ENCODE measurements at places on chromosomes 4 and X.

DNA sequence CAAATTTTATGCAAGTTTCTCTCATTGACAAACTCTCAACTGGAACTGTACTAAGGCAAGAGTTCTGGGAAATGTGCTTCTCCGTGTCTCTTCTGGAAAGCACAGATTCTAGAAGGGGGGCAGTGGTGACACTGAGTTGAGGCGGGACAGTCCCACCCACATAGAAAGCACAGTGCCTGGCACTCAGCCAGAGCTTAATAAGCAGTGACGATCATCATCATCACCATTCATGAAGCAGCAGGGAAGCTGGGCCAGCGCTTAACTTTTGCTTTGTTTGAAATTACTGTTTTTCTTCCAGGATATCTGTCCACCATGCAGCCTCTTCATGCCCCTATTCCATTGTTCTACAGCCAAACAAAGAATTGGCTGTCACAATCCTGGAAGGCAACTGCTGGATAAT is 60.3 kb downstream of the BEND2 start:
- no peak for DNase-seq

DNA sequence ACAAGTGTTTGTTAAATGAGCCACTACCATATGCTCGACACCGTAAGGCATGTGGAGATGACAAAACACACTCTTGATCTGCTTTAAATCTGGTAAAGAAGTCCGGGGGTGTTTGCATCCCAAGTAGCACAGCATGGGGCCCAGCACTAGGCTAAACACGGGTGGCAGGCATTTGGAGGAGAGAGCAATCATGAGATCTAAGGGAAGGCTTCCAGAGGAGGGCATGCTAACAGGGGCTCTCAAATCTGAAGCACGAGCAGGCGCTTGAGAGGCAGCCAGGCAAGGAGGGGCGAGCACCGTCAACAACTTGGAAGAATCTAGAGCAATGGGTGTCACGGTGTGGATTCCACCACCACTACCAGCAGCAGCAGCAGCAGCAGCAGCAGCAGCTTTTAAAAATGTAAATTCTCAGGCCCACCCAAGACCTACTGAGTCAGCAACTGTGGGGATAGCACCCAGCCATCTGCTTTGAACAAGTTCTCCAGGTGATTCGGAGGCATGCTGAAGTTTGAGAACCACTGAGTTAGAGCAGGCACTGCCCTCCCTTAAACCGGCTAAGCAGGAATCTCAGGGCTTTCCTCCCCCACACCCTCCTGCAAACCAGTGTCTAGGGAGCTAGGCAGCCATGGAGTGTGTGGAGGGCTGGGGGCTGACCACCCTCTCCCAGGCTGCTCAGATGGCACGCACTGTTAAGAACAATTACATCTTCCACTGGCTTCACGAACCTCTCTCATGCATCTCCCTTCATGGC is 70.2 kb upstream of the MAP3K15 start:
- no peak for DNase-seq

DNA sequence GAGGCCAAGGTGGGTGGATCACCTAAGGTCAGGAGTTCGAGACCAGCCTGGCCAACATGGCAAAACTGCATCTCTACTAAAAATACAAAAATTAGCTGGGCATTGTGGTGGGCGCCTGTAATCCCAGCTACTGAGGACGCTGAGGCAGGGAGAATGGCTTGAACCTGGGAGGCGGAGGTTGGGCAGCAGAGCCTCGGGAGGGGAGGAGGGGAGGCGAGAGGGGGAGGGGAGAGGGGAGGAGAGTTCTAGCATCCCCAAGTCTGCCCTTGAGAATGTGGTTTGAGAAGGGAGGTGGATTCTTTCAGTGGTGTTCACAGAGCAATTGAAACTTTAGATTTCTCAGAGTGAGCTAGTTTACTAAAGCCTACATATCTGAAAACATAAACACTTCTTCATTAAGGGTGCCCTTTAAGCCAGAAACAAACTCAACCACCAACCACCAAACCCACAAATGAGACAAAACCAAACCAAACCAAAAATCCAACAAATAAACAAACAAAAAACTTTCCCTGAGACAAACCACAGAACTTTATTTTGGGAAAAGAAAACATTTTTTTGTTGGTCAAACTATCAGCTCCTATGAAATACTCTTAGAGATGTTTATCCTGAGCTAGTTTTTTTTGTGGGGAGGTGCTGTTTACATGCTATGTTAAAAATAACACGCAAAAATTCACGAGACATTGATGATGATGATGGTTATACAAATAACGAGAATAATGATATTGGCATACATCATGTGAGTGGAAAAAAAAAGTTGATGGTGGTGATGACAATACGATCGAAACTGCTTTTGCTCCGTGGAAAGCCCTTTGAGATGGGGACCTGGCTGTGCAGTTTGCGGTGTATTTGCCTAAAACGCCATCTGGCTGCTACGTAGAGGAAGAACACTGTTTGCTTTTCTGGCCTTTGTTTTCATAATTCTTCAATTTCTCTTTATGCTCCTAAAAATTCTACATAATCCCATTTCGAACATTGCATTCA is 98.2 kb upstream of the PRKX start:
- DNase-seq, result no peak

- DNase-seq, result no peak
These were observed 65.8 kb upstream of the ETNPPL start for GRCh38 chr4:108828620-108829019.

- no peak for DNase-seq
These were observed 120.7 kb downstream of the PSAPL1 start for GRCh38 chr4:7313991-7314390.

- no peak for DNase-seq
These were observed 17.4 kb upstream of the TMEM184C start for GRCh38 chr4:147599769-147600168.

- DNase-seq, result no peak
These were observed 58.5 kb downstream of the ACOX3 start for GRCh38 chr4:8381814-8382581.

DNA sequence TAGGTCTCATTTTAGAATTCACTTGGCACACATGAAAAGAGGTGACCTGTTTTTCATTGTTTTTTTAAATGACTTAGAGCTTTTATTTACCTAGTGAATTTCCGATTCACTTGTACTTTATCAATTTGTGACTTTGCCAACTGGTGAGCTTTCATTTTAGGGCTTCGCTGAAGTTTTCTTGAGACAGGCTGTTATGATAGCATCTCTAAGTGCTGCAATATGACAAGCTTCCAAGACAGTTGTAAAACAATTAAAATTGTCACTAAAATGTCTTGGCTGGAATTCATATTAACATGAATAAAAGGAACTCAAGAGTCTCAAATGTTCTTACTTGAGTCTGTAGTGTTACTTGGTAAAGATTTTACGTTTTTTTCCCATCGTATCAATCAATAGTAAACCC is 831.7 kb upstream of the GRID2 start:
- no peak for DNase-seq

DNA sequence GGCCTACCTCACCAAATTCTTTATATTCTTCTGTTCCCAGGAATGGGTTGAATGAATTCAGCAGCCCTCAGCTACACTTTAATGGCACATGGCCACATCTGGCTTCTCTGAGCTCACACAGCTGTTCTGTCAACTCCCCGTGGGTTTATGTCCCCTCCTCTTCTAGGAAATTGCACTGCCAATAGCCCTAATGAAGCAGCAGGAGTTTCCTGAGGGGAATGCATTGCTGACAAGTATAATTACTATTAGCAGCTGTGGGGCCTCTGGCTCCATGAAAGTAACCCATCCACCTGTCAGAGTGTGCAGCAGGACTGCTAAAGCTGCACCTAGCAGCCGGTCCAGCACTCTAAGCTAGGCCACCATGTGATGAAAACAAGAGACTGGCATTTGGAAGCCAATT is 50.3 kb downstream of the FTHL17 start:
- no peak for DNase-seq

DNA sequence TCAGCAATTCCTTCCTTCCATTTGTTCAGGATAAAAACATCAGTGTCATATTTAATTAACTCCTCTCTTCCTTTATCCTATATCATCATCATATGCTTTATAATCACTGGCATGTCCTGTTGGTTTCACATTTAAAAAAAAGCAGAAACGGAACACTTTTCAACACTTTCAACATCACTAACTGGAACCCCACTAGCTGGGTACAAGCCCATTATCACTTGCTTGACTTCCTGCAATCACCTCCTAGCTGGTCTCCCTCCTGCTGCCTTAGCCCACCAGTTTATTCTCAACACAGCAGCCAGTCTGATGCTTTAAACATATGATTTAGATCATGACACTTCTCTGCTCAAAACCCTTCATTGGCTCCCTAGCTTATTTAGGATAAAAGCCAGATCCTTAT is 116.4 kb upstream of the LSM6 start:
- DNase-seq, result no peak

GRCh38 chrX:132810488-132810887 is 147.9 kb downstream of the HS6ST2 start:
- DNase-seq, result peak; percentile 65

DNA sequence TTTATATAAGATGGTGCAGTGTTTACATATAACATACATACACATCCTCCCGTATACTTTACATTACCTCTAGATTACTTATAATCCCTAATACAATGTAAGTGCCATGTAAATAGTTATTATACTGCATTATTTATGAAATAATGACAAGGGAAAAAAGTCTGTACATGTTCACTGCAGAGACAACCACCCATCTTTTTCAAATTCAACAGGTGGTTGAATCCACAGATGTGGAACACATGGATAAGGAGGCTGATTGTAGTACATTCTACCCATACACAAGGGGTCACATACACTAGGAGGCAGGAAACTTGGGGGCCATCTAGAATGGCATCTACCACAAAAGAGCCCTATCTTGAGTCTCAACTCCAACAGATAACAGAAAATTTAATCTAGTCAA is 3.4 kb upstream of the IDS start:
- no peak for DNase-seq

- no peak for DNase-seq
These were observed 52.7 kb downstream of the SPINK2 start for GRCh38 chr4:56768763-56769162.

DNA sequence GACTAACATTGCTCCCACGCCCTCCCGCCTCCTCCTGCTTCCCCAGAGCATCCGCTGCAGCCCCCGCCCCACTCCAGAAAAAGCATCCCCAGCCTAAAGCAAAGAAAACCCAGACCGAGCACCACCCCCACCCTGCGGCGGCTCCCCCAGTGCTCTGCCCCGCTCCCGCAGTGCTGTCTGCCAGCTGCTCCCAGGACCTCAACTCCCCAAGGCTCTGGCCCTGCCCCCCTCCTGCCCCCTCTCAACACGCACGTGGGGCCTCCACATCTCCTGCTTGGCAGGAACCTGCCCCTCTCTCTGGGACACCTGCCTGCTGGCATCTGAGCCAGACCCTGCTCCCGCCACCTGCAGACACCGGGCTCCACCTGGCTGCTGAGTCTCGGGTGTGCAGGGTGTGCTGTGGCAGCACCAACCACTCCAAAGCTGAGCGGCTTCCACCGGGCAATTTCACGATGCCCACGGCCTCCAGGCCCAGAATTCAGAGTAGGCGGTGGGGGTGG is 79.4 kb downstream of the FAM53A start:
- no peak for DNase-seq

- no peak for DNase-seq
These were observed 507.5 kb downstream of the SPOCK3 start for GRCh38 chr4:166726832-166727231.

DNA sequence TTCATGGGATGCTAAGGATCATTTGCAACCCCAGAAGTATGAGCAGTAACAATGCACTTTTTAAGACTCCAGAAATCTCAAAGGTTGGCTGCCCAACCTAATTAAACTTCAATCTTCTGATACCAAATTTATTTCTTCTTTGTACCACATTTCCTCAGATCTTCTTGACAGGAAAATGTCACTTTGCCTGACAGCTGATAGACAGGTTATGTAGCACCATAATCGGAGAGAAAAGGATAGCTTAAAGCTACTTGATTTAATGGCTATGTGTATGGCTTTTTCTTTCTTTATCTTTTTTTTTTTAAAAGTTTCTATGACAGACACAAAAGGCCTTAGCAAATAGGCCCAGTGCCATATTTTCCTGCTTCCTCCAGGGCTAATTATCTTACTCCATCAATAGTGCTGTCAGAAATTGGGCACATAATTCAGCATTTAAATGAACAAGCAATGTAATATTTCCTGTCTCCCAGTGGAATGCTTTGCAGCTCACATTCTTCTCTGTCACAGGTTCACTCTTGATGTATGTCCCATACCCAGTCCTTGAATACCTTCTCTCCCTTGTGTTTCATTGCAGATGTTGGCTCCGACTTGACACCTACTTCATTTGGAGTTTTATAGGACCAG is 795.7 kb downstream of the ADGRL3 start:
- no peak for DNase-seq

DNA sequence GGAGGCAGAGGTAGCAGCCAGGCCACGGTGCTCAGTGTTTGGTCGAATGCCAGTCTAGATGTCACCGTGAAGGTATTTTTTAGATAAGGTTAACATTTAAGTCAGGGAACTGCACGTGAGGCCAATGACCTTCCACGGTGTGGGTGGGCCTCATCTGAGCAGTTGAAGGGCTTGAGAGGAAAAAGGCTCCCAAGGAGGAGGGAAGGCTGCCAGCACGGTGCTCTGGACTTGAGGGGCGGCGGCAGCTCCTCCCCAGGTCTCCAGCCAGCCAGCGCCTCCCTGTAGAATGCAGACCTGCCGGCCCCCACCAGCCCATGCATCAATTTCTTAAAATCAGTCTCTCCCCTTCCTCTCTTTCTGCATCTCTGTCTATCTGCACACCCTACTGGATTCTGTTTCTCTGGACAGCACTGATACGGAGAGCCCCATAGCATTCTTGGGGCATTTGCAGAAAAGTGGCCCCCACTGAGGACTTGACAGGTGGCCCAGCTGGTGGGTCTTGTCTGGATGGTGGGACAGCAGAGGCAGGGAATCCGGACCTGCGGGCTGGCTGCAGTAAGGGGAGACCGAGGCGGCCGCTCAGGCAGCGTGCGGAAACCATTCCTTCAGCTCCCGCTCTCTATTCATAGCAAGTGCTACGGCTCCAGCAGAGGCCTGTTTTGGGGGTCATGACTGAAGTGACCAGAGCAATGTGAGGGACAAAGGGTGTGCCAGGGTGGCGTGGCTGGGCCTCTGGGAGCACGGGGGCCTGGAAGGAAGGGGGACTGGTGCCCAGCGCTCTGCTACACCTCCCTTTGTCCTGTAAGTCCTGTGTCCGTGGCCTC is 7.9 kb upstream of the RGS12 start:
- DNase-seq, result no peak

- DNase-seq, result no peak
These were observed 254.5 kb upstream of the SLITRK2 start for GRCh38 chrX:145563159-145563558.

GRCh38 chr4:24382381-24382780 is 202.0 kb downstream of the DHX15 start:
- DNase-seq, result peak; percentile 93

GRCh38 chrX:110001740-110002299 is 1.1 kb upstream of the TMEM164 start:
- DNase-seq, result no peak

- no peak for DNase-seq
These were observed 894 bp upstream of the SH3RF1 start for GRCh38 chr4:169271692-169272007.

- no peak for DNase-seq
These were observed 69.5 kb downstream of the ANAPC4 start for GRCh38 chr4:25446611-25447010.
